Stimulated activated CD8-positive, alpha-beta memory T cell treated with anti-CD3 and anti-CD28 coated beads, Interleukin-4, amount 100 ng/mL, for 1 hour (primary cell): ENCODE measurements at places on chromosomes 11 and 22.

- DNase-seq, result no peak
Observed at GRCh38 chr11:86749376-86749775, 51.0 kb upstream of the PRSS23 start.

DNA sequence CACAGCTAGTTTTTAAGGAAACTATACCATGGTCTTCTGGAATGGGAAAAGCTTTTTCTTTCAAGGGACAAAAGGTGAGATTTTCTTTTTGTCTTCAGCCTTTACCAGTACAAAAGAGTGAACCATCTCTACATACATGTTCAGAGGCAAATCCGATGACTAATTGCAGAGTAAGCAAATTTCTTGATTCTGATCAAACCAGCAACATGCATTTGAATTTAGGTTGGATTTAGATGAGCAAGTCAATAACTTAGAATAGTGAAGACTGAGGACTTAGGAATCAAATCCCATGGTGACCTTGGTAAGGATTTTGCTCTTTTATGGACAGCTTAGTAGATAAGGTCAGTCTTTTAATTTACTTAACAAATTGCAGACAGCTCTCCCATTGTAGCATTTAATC is 65.9 kb upstream of the BLID start:
- DNase-seq, result no peak

DNA sequence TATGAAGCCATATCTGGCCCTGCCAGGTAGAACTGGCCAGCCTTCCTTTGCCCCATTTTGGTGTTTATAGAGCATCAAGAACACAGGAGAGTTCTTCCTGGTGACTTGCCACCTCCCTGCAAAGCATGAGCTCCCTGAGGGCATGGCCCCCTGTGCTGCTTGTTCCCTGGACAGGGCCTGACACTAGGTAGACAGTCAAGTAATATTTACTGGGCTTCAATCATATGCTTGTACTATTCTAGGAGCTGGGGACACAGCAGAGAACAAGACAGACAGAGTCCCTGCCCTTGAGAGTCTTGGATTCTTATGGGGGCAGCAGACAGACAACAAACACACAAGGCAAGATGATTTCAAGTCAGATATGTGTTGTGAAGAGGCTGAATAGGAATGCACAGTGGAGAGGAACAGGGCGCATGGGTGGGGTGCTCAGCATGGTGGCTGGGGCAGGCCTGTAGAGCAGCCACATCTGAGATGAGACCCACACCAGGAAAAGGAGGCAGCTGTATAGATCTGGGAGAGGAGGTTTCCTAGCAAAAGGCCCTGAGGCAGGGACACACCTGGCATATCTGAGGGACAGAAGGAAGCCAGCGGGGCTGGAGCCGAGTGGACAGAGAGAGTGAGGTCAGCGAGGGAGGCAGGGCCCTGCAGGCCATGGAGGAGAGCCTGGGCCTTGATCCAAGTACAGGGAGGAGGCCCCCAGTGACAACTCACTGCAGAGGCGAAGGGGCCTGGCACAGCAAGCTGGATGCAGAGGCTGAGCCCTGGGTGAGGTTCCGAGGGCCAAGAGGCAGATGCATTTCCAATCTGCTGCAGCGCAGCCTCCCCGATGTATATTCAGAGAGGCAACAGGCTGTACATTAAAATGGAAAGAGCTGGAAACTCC is 10.2 kb upstream of the CBX6 start:
- no peak for DNase-seq

GRCh38 chr11:12232160-12232559 is 121.8 kb downstream of the MICAL2 start:
- DNase-seq, result no peak

DNA sequence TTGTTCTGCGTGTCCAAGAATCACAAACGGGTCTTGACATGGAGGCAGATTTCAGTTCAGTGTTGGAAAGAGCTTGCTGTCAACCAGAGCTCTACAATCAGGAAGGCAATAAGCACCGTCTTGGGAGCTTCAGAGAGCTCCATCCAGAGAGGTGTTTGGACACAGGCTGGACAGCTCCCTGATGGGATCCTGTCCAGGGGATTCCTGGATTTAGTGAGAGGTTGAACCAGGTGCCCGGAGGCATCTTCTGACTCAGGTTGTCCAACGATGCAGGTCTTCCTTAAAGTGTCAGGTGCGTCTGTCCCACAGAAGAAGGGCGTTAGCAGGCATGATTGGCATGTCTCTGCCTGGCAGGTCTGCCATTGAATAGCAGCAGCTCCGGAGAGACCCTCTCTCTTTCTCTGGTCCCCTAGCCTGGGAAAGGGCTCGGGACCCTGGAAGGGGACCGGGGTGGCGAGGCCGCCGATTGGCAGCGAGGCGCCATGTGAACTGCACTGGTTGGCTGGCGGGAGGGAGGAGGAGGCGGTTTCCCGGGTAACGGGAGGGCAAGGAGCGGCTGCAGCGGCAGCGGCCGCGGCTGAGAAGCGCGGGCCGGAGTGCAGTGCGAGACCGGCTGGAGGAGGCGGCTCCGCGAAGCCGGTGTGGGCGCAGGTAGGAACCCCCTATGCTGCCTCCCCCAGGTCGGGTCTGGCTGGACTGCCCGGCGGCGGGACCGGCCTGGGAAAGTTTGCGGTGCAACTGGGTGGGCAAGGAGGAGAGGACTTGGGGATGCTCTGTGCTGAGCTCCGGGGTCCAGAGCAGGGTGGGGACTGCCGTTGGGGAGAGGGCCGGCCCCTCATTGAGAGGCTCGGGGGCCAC is 104.1 kb upstream of the E2F8 start:
- no peak for DNase-seq

- no peak for DNase-seq
Observed at GRCh38 chr11:38517991-38518390, 1920.0 kb upstream of the RAG2 start.

DNA sequence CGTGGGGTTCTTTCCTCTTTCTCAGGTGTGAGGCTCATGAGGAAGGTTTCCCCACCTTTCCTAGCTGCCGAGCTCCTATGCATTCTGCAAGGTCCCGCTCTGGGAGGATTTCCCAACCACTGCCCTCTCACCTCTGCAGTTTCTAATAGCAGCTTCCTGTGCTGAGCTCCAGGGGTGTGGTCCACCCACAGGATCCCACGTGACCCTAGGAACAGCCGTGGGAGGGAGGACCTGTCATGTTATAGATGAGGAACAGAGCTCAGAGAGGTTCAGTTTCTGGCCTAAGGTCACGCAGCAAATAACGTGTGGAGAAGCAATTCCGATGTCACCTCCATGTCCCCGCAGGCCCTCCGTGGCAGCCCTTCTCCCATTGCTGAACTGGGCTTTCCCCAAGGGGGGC is 38.5 kb downstream of the FLRT1 start:
- DNase-seq, result no peak

DNA sequence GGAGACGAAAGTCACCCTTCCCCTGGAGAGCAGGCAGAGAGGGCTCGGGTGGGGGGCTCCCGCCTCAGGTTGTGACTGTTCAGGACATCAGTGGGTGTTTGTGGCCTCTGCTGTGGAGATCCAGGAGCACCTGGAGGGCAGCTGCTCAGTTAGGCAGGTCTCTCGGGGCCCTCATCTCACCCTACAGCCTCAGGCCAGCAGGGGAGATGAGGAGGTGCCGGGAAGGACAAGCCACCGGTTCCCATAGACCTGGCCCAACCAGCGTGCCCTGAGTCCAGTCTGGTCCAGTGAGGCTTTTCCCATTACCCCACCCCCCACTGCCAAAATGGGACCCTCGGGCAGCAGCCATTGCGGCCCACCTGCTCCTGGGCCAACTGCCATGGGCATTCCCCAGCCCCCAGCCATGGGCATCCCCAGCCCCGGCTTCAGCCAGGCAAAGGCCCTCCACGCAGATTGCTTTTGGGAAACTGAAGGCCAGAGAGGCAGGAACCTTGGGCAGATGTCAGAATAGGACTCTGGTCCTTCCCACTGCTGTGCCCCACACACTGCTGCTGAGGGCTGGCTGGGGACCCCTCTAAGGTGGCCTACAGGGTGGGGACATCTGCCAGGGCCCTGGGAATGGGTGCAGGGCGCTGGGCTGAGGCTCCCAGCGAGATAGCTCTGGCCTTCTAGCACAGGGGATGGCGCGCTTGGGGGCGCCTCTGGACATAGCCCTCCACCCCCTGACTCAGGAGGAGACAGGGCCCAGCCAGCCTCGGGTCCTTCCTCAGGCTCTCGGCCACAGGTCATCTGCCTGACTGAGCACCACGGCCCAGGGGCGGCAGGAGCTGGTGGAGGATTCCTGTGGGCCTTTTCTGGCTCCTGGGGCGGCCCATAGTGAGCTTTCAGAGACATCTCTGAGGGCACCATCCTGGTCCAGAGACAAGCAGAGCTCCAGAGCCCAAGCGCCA is 4.8 kb downstream of the PIM3 start:
- DNase-seq, result no peak
